Mammary epithelial cell (primary cell): ENCODE measurements at places on chromosomes 4 and X. TPM values are rescaled to one million over a fixed set of nuclear protein-coding genes. Genes with fewer than 3 reads are reported as not detected.

DNA sequence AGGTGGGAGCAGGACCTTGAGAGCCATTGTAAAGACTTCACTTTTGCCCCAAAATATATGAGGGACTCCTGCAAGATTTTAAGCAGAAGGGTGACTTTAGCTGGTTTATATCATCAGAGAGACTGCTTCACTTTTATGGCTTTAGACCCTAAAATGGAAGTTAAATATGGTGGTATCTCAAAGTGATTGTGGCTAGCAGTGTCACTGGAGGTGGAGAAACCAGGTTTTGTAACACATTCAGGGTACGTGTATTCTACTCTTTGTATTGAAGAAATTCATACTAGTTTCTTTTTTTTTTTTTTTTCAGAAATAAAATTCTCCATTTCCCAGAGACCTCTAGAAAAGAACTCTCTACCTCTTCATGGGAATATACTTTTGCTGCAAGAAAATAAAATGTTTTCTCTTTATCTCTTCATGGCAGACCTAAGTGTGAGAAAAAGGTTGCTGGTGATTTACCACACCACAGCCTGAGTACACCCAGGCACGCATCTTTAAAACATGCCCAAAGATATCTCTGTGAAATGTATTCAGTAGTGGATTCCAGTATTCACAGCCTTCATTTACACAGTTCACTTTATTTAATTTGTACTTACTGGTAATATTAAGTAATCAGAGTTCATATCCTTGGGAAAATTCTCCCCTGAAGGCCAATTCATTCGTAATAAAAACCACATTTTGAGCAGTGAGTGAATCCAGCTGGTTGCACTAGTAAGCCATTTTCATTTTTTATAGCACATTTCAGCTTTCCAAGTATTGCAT, 74.3 kb upstream of the GUCY1A1 start:
- DNase-seq, result no peak

Gene ERAS
- not detected in 2 replicates for total RNA-seq

DNA sequence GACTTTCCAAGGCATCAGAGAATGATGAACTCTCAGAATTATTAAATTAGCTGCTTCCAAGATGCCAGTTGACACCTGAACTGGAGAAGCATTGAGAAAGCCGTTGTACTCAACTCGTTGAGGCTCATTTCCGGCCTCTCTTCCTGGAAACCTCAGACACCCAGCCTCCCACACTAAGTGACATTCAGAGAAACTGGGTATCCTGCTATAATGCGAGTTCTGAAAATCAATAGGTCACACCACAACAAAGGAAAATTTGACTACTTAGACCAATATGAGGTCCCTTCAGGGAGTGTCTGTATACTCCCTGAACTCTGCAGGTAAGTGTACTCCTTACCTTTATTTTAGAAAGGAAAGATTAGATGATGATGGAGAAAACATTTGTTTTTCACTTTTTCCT, 51.2 kb downstream of the ENPEP start:
- DNase-seq, result no peak

Gene ANXA3
- 422 TPM for total RNA-seq

DNA sequence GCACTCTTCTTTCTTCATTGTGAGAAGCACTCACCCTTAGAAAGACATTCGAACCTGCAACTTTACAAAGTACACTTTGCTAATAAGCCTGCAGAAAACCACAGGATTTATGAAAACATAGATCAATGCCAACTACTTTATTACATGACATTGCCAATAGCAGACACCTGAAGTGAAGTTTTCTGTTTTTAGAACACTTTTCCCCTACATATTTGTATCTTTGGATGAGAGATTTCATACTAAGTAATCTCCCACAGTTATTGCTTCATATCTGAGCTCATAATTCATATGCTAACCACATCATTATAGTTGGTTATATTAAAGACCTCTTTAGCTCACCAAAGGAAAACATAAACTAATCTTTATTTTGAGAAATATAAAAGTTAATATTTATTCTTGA, 276.5 kb upstream of the CTSO start:
- no peak for DNase-seq

GRCh38 chr4:53899586-53900270, 164.7 kb downstream of the CHIC2 start:
- DNase-seq, result no peak

- peak; percentile 58 for DNase-seq
Observed at GRCh38 chr4:18980516-18981233, 959.1 kb upstream of the LCORL start.

Gene SPP1
- 1.3 TPM in 1 of 2 replicates, not detected in the other for total RNA-seq

DNA sequence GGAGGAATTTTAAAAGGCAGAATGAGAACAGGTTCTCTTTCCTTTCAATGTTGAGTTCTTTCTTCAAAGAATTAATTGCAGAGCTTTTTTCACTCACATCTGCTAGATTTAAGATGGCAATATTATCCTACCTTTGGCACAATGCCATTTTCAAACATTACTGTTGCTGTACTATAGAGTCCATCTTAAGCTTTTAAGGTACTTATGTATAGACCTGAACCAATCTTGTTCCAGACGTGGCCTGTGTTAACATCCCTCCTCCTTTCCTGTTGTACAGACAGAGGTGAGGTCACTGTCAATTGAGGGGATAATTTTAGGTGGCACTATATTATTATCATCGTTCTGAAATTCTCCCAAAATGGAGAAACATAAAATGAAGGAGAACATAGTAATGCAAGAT, 53.0 kb upstream of the MYOZ2 start:
- DNase-seq, result no peak

Gene PRDM5
- total RNA-seq, result 7.9 and 9.0 TPM in 2 replicates

GRCh38 chr4:173801876-173802661, 272.0 kb upstream of the HAND2 start:
- DNase-seq, result no peak

DNA sequence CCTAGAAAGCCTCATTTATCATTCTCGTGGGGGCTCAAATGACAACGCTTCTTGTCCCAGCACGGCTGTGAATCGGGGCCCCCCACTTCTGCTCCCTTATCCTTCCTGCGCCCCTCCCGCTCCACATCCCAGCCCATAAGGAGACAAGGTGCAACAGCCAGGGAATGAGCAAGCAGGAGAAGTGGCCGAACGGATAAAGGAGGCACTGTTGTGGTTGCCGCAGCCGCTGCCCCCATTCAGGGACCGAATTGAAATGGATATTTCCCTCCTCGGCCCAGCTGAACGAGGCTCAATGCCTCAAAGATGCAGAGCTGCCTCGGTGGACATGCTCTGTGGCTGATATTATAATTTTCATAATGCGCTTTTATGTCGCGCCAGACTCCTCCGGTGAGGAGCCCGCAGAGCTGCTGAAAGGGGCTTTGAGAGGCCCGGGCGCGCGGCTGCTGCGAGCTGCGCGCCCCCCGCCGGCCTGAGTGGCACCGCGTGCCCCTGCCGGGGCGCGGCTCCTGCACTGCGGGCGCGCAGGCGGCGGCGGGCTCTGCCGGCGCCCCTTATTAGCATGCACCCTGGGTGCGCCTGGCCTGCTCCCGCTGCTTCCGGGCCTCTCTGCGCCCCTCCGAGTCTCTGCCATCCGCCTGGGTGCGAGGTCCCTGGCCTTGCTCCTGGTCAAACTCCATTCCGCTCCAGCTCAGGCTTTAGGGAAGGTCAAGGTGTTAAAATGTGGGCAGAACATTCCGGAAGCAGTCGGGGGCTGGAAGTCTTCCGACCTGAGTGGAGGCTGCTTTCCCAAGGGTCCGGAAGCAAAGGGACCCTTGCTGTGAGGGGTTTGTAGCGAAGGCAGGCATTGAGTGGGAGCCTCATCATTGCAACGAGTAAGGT, 68.2 kb upstream of the TMEM33 start:
- DNase-seq, result no peak

- DNase-seq, result no peak
Observed at GRCh38 chrX:71650333-71650969, 16.9 kb upstream of the LOC101059915 start.

DNA sequence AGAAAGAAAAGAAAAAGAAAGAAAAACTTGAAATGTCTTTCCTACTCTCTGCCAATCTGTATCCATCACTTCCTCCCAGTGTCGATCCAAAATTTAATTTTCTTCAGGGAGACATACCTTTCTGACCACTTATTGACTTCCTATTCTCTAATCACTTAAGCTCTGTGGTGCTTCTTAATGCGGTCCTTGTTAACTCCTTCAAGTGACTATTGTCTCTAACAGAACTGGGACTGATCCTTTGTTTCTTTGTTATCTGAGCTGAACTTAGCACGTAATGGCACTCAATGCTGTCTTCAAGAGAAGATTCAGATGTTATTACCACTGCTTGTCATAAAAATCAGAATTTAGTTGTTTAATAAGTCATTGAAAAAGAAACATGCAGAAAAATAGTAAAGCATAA, 31.2 kb downstream of the LARP7 start:
- no peak for DNase-seq

DNA sequence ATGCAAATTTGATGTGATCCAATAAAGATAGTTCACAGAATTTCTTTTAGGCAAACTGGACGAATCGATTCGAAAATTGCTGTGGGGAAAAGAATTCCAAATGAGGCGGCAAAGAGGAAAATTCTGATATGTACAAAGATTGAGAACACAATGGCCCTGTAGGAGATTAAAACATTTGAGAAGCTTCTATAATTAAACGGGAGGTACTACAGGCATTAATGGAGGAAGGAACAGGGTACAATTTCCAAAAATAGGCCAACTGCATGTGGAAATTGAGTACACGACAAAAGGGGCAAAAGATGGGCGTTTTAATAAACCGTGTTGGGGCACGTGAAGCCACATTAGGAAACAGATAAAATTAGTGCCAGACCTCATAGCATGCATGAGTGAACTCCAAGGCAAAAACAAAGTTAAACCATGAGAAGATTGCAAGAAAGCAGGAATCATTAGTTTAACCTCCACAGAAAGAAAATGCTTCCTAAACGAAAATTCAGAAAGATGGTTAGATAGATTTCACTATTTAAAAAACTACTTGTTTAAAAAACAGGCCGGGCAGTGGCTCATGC, 68.4 kb downstream of the DHRSX start:
- no peak for DNase-seq

DNA sequence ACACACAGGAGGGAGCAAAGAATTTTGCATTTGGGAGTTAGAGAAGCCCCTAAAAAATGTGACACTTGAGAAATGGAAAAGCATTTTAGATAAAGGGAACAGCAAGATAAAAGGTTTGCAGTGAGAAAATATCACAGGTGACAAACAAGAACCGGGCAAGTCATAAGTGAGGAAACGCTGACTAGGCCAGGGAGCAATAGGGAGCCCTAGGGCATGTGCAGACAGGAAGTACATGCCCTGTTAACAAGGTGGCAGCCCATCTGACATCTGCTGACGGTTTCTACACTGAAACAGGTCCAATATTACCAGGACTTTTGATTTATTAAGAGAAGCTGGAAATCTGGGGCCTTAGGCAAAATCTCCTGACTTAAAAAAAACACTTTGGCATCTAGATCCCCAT, 4.0 kb upstream of the IL13RA1 start:
- DNase-seq, result peak; percentile 25

Gene SSX4B
- total RNA-seq, result not detected

GRCh38 chr4:42104521-42104920, 47.9 kb downstream of the BEND4 start:
- peak; percentile 47 for DNase-seq

DNA sequence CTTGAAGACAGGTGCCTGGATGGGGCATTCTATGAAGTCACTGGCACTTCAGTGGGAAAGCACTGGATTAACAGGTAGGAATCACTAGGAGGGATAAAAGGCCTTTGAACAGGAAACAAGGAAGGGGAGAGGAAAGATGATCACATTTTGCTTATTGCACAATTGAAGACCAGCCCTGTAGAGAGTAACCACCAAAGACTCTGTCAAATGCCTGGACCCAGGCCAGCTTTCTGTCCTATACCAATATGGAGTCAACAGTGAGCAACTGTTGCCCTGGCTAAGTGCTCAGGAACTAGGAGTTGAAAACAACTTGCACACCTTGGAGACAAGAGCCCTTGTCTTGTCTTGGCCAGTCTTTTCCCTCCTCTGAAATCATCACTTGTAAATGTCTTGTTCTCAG, 14.1 kb upstream of the RTL3 start:
- DNase-seq, result no peak

DNA sequence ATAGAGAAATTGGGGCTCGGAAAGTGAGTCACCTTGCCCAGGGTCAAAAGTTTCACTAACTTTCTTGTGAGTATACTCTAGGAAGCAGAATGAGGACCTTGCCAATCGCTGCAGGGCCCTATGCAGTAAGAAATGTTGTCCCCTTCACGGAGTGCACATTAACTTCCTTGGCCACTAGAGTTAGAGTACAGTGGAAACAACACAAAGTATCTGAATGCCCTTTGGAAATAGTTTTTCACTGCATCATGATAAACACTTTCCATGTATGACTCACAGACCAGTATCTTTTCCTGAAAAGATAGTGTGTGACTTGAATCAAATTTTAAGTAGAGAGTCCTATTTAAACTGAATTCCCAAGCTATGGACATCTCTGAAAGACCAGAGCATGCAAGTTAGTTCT, 45.5 kb upstream of the STK26 start:
- no peak for DNase-seq

Gene FAT4
- 5.5 TPM for total RNA-seq

DNA sequence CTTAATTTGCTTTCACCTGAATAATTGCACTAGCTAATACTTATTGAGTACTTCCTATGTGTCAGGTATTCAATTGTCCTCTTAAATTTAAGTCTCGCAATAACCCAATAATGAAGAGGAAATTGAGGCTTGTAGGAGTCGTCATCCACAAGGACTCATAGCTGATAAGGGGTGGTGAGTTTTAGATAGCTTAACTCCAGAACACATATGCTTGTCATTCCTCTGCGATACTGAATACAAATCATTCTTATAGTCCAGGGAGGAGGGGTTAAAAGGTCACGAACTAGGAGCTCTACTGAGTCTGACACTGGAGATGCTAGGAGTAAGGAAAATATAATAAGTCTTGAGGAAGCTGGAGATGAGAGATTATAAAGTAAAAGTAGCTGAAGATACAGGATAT, 1.4 kb upstream of the PACRGL start:
- DNase-seq, result no peak

- DNase-seq, result peak; percentile 67
Observed at GRCh38 chrX:107825698-107826237, at the start of gene MID2. TSS of gene MID2 (plus strand) at chrX:107825866. CDS start at chrX:107826427, 561 bp downstream.

GRCh38 chr4:40301603-40302002, 33.5 kb upstream of the CHRNA9 start:
- DNase-seq, result no peak

Gene PAGE1
- total RNA-seq, result not detected

Gene AMBN
- total RNA-seq, result not detected in 2 replicates

GRCh38 chr4:109548655-109549054, 11.4 kb upstream of the MCUB start:
- peak; percentile 92 for DNase-seq
